ENCODE measurements at places on chromosomes 4 and X. TPM values are rescaled to one million over a fixed set of nuclear protein-coding genes. Genes with fewer than 3 reads are reported as not detected.

- ATAC-seq = peak; percentile 81
Observed at GRCh38 chrX:69503782-69504625, at the start of gene NALF2. Gene NALF2, plus strand, starts transcription at chrX:69504326. Its CDS starts 957 bp downstream, at chrX:69505283.

The NLRP2B gene
- 0.35 TPM for total RNA-seq

The EDA2R gene
- total RNA-seq = 32.6 TPM

- ATAC-seq = peak; percentile 46
Observed at GRCh38 chr4:126568652-126569570, 1063.8 kb upstream of the INTU start.

DNA sequence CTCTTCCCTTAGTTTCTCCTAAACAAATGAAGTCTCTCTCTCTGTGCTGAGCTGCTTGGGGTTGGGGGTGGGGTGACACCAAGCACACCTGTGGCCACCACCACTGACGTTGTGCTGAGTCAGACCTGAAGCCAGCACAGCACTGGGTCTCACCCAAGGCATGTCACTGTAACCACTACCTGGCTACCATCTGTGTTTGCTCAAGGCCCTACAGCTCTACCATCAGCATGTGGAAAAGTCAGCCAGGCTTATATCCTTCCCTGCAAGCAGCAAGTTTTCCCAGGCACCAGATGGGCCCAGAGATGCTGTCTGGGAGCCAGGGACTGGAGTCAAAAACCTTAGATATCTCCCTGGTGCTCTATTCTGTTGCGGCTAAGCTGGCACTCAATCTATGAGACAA is 6.9 kb downstream of the CXCL10 start:
- no peak for ATAC-seq

GRCh38 chr4:5933996-5934831 is 41.3 kb upstream of the CRMP1 start:
- ATAC-seq = no peak

DNA sequence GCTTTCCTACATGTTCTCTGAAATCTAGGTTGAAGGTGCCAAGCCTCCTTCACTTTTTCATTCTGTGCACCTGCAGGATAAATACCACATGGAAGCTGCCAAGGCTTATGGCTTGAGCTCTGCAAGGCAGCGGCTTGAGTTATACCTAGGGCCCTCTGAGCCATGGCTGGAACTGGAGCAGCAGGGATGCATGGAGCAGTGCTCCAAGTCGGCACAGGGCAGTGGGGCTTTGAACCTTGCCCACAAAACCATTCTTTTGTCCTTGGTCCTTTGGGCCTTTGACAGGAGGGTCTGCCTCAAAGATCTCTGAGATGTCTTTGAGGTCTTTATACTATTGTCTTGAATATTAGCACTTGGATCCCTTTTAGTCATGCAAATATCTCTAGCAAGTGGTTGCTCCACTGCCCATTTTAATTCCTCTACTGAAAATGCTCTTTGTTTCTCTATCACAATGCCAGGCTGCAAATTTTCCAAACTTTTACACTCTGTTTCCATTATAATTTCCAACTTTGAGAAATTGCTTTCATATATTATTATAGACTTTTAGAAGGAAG is 536.2 kb upstream of the KLHL4 start:
- peak; percentile 37 for ATAC-seq

The PWWP3B gene
- 4.9 TPM for total RNA-seq

The NHSL2 gene
- 0.65 TPM for total RNA-seq

DNA sequence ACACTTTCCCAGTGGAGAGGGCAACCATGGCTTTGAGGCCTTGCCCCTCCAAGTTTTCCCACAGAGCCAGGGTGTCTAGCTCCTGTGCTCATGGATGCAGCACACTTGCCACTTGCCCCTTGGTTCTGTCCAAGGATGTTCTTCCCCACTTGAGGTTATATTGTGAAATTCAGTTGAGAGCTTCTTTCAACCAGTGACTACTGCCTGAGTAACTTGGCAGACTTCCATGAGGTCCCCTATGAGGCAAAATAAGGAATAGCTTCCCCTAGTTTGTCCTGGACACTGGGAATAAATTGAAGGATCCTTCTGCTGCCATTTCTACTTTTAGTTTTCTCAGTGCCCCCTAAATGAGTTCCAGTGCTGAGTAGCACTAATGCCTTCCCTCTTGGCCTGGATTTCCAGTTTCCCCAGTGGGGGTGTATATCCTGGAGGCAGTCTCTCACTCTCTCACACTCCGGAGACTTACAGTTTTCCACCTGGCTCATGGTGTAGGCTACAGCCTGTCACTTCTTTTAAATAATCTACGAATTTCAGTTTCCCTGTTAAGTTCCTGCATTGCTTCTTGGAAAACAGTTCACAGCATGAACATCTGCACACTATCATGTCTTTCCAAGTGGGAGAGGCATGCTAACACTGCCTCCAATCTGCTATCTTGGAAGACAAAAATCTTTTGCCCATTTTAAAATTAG is 36.4 kb upstream of the ADH4 start:
- ATAC-seq = no peak

The DUX4 gene
- not detected for total RNA-seq

DNA sequence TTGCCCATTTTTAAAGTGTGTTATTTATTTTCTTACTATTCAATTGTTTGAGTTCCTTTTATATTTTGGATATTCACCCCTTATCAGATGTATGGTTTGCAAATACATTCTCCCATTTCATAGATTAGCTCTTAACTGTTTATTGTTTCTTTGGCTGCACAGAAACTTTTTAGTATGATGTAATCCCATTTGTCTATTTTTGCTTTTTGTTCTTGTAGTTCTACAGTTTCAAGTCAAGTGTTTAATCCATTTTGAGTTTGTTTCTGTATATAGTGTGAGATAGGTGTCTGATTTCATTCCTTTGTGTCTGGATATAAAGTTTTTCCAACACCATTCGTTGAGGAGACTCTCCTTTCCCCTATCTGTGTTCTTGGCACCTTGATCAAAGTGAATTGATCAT is 97.4 kb upstream of the CAMK2D start:
- ATAC-seq = no peak

DNA sequence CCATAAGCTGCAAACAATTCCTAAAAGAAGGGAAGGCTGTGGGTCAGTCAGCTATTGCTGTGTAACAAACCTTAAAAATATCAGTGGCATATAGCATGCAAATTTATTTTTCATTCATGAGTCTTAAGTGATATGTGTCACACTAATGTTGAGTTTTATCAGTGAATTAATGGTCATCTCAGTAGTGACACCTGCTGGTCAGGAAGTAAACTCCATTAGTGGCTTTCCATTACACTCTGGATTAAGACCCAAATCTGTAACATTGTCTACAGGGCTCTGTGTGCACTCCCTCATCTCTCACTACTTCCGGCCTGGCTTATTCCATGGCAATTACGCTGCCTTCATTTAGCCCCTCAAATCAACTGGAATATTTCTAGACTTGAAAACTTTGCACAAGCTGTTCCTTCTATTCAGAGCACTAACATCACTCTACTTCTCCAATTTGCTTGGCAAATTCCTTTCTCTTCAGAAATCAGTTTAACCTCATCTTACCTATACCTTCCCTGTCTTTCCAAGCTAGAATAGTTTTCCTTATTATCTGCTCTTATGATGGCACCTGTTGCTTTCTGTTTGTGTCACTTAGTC is 217.3 kb upstream of the TAPT1 start:
- ATAC-seq = no peak

- no peak for ATAC-seq
Observed at GRCh38 chr4:147078362-147078761, 132.7 kb upstream of the TTC29 start.

The PNMA5 gene
- 0.38 TPM for total RNA-seq

- peak; percentile 41 for ATAC-seq
Observed at GRCh38 chr4:110248100-110248499, 49.7 kb upstream of the ELOVL6 start.

DNA sequence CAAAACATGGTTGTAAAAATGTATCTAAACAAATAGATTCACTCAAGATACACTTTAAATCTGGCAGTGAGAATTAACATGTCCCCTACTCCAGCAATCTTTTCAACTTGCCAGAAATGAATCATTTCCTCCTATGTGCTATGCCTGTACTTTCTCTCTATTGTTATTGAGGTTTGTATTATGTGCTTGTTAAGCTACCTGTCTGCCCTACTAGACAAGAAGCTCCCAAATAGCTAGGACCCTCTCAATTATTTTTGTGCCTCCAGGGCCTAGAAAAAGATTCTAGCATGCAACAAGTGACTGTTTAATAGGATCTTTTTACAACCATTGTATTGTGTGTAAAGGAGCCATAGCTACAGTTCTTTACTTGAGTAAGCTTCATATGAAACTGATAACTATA is 3.5 kb upstream of the SAP30 start:
- ATAC-seq = no peak

The HTRA3 gene
- total RNA-seq = 1.1 TPM

The CLCN4 gene
- 19.2 TPM for total RNA-seq

- ATAC-seq = no peak
Observed at GRCh38 chrX:2631743-2632532, 59.2 kb upstream of the CD99 start.

DNA sequence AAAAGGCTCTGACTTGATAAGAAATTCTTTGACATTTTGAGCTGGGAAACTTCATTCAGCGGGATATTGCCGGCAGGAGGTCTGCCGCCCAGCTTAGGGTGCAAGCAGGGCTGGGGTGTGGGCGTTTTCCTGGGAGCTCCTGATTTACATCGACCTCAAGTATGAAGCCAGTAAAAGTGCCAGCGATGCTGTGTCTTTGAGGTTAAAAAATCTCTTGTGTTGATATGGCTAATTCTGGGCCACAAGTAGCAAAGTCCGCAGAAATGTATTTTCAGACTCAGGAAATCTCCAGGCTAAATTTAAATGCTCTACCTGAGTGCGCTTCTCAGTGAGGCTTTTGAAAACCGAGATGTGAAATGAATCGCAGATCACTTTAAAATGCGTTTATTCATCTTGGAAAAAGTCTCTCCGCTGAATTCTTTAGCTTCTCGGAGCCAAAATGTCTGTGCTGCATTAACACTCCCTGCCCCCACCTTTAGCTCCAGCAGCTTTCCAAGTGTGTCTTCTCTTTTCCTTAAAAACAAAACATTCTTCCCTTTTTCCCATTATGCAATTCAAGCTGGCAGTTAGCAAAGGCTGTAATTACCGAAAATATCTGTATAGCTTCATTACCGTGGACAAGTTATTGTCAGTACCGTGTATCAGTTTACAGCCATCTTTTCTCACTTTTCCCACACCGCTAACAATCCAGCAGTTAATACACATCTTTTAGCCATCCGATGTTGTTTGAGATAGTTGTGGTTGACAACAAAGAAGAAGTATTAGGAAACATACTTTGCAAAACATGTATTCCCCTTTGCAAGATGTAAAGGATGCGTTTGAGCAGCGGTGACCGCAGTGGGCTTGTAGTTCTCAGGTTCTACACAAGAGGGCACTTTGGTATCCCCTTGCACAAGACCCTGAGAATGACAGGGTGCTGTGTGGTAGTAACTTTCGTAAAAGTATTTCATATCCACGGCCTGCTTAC is 136.0 kb upstream of the STX18 start:
- ATAC-seq = no peak

- no peak for ATAC-seq
Observed at GRCh38 chrX:47723689-47724088, 64.7 kb upstream of the UXT start.

The HSFX1 gene
- total RNA-seq = 0.49 TPM

- ATAC-seq = no peak
Observed at GRCh38 chr4:61220556-61220955, 20.4 kb downstream of the ADGRL3 start.

The DBET gene
- 0.13 TPM for total RNA-seq

DNA sequence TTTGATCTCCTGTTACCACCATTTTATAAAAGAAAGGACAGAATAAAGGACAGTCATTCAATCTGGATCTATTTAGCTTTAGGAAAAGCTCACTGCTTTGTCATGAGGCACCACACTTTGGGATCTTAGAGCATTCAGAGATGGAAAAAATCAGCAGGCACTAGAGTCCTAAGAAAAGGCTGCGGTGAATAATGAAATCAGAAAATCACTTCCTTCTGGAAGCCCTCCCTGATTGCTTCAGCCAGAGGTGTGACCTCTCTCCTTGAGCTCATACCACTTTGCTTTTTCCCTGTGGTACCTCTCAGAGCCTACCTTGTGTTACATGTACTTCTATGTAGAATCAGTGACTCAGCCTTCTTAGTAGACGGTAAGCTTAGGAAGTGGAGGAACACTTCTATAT is 8.7 kb upstream of the TRPC5OS start:
- no peak for ATAC-seq

The CXCL6 gene
- 0.24 TPM for total RNA-seq

DNA sequence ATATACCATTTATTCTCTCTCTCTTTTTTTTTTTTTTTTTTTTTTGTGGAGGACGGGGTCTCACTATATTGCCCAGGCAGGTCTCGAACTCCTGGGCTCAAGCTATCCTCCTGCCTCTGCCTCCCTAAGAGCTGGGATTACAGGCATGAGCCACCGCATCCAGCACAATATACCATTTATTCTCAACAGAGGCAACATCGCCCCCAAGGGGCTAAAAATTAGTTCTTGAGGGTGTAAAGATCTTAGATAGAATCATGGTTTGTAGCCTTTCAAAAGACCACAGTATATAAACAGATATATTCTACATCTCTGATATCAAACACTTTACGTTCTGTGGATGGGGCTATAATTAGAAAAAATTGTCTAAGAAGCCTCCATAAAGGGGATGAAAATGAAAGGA is 39.8 kb upstream of the TCEAL2 start:
- no peak for ATAC-seq

DNA sequence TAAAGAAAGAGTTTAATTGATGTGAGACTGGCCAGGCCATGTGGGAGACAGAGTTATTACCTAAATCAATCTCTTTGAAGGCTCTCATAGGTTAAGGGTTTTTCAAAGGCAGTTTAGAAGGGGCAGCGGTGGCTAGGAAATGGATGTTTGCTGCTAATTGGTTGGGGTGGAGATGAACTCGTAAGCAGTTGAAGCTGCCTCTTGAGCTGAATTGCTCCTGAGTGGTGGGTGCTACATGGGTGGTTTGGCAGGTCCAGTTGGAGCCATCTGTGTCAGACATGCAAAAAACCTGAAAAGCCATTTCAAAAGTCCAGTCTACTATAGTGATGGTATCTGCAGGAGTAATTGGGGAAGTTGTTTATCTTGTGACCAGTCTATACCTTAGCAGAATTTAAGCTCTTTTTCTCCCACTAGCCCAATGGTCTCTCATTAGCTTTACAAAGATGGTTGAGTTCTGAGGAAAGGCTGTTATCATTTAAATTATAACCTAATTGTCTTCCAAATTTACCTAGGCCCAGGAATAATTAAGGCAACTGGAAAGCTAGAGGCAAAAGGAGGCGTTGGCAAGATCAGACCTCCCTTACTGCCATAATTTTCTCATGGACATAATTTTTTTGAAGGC is 762.4 kb upstream of the FRG1 start:
- no peak for ATAC-seq

DNA sequence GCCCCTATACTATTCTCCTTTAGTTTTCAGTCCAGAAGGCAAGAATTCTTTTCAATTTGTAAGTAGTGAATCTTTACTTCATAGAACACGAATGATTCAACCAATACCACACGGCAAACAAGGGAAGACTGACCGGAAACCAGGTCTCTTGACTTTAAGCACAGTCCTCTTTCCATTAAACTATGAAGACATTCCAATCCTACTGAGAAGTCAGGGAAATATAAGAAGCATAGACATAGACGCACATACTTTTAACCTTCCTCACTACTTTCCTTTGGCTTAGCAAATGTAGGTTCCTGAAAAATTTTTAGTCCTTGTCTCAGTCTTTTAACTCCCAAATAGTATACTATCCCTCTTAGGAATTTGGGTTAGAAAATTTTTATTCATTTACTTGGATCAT is 9.1 kb downstream of the CHRDL1 start:
- ATAC-seq = no peak
